ENCODE measurements at places on chromosomes 5 and 9. TPM values are rescaled to one million over a fixed set of nuclear protein-coding genes. Genes with fewer than 3 reads are reported as not detected.

GRCh38 chr5:54909911-54910870, 75.2 kb downstream of the ESM1 start:
- no peak for DNase-seq
- H3K27ac ChIP-seq = no peak overlapping the region
- H3K4me3 ChIP-seq = no peak overlapping the region
- H3K27me3 ChIP-seq = no peaks in the 10 kb centered on the region
- no peaks in the 10 kb centered on the region for H3K4me1 ChIP-seq

- no peak for DNase-seq
- H3K36me3 ChIP-seq = no peaks in the 10 kb centered on the region
- no peaks in the 10 kb centered on the region for H3K27me3 ChIP-seq
- H3K27ac ChIP-seq = no peak overlapping the region
Measured at GRCh38 chr9:35937227-35937626, 20.7 kb downstream of the OR2S2 start.

GRCh38 chr9:129596541-129597331, 24.2 kb downstream of the C9orf50 start:
- H3K4me3 ChIP-seq = no peak overlapping the region
- peaks cover 6% of the 10 kb centered on the region for H3K4me1 ChIP-seq
- DNase-seq = no peak
- H3K27ac ChIP-seq = peak overlapping the region; percentile 56
- no peaks in the 10 kb centered on the region for H3K27me3 ChIP-seq

GRCh38 chr5:39412721-39413394, 11.9 kb downstream of the DAB2 start:
- no peak for DNase-seq
- no peaks in the 10 kb centered on the region for H3K36me3 ChIP-seq
- H3K27ac ChIP-seq = no peak overlapping the region
- H3K4me1 ChIP-seq = no peaks in the 10 kb centered on the region
- no peaks in the 10 kb centered on the region for H3K27me3 ChIP-seq

- H3K27me3 ChIP-seq = no peaks in the 10 kb centered on the region
- no peaks in the 10 kb centered on the region for H3K36me3 ChIP-seq
- no peak overlapping the region for H3K27ac ChIP-seq
- H3K4me3 ChIP-seq = no peak overlapping the region
- H3K4me1 ChIP-seq = no peaks in the 10 kb centered on the region
Measured at GRCh38 chr9:71032779-71033178, 88.6 kb downstream of the TRPM3 start.

DNA sequence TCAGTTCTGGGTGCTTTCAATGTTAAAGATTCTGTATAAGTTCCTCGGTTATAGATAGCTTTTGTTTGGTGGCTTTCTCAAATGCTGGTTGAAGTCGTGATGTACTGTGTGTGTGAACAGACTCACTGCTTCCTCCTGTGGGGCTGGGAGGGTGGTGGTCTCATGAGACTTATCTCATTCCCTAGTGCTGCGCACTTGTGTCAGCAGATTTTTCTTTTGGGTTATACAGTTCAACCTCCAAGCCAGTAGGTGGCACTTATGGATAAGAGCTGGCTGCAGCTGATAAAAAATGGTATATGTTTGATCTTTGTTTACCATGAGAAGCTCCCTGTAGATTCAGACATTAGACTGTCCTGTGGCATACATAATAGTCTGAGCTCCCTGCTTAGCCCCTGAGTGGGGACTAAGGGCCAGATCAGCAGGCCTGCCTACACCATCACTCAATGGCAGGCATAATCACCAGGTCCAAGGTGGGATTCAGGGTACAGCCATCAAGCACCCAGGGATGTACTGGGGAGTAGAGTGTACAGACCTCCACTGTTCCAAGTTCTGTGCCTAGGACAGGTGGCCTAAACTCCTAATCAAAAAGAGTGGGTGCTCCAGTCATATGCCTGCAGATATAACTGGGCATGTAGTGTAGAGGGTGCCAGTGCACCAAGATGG, 174.2 kb downstream of the OXCT1 start:
- no peak for DNase-seq
- H3K27ac ChIP-seq = no peak overlapping the region
- H3K4me1 ChIP-seq = no peaks in the 10 kb centered on the region
- no peak overlapping the region for H3K4me3 ChIP-seq
- H3K36me3 ChIP-seq = no peaks in the 10 kb centered on the region

DNA sequence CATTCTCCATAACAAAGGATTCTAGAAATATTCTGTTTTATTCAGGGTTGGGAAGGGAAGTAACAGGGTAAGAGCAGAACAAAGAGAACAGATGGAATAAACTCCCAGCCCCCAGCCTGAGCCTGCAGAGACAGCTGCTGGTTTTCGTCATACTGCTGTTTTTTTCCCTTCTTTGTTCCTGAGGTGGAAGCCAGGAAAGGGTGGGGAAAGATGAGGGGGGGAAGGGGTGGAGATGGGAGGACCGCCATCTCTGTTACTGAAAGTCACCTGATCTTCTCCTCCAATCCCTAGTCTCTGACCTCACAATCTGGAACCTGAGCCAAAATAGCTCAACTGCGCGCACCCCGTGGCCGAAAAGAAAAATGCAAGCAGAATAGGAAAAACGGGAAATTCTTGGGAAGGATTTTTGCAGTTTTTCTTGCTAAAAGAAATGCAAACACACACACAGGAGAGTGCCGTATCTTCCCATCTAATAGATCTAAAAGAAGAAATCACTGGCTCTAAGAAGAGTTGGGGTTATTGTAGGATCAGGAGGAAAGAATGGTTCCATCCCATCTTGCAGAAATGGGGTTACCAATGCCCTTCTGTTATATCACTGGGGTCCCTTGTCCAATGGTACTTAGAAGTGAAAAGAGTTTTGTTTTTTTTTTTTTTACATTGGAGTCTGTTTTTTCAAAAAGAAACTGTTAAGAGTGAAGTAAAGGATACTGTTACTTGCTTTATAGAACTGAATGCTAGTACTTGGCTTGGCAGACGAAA, 57.9 kb downstream of the DIAPH1 start:
- H3K27ac ChIP-seq = peak overlapping the region; percentile 82
- no peak overlapping the region for H3K4me3 ChIP-seq
- peak; percentile 82 for DNase-seq
- no peaks in the 10 kb centered on the region for H3K27me3 ChIP-seq
- peaks cover 18% of the 10 kb centered on the region for H3K4me1 ChIP-seq

DNA sequence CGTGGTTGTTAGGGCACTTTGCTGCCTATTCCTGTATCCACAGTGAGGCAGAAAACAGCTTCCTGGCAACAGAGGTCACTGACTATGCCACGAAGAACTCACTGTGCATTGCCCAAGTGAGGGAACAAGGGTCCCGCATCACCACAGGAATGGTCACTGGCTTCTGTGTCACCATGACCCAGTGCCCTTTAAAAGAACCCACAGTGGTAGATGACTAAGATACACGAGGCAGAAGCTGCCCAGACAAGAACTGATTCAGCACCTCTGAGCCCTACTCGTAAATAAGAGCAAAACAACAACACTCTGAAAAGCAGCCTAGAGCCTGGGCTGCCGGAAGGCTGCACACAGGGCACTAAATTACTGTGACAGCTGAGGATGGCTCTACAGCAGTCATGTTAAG, 236.6 kb upstream of the RASEF start:
- no peaks in the 10 kb centered on the region for H3K27me3 ChIP-seq
- H3K4me3 ChIP-seq = no peak overlapping the region
- no peaks in the 10 kb centered on the region for H3K36me3 ChIP-seq
- peaks cover 2% of the 10 kb centered on the region for H3K4me1 ChIP-seq
- H3K27ac ChIP-seq = no peak overlapping the region
- DNase-seq = no peak

DNA sequence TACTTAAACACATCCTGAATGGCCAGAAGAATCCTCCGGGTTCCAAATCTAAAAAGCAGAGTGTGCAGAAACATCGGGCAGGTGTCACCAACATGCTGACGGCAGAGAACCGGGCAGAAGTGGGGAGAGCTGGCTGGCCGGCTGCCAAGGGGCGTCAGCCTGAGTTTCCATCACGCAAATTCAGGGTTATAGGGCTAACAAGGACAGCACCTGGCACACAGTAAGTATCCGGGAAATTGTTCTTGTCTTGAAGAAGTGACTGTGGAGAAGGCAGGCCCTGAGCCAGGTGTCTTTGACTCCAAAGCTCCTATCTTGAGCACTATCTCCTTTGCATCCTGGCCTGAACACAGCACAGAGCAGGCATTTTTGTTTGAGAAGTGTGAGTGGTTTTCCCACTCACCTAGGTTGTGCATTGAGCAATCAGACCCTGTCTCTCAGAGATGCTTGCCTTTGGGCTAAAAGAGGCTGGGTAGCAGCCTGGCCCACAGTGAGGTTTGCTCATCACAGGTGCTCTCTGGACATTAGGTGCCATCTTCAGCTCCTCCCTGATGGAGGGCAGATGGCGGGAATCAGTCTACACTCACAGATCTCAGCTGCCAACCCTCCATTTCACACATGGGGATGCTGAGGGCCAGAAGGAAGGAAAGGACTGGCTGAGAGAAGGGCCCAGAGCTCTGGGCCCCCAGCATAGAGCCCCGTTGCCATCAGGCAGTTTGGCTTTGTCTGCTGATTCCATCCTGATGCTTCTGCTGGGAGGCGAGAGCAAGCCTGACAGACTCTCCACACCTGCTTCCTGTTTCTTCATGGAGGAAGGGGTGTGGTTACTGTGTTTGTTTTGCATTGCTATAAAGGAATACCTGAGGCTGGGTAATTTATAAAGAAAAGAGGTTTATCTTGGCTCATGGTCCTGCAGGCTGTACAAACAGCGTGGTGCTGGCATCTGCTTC, 52.8 kb downstream of the WHRN start:
- no peaks in the 10 kb centered on the region for H3K27me3 ChIP-seq
- no peaks in the 10 kb centered on the region for H3K36me3 ChIP-seq
- no peak overlapping the region for H3K27ac ChIP-seq
- no peaks in the 10 kb centered on the region for H3K4me1 ChIP-seq
- DNase-seq = no peak

DNA sequence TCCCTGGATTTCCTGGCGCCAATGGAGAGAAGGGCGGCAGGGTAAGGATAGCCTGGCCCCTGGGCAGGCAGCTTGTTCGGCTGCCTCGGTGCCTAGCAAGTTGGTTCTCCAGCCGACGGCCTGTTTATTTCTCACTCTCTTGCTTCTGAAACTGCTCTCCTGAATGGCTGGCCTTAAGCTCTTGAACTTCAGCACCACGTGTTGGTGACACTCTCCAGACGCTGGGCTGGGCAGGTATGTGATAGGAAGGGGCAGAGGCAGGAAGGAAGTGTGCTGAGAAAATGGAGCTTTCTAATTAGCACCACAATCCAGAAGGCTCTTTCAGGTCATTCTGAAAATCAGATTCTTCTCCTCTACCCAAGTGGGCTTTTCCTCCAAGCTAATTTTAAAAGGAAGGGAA, 91.4 kb upstream of the FCN2 start:
- H3K36me3 ChIP-seq = no peaks in the 10 kb centered on the region
- H3K4me1 ChIP-seq = no peaks in the 10 kb centered on the region
- no peak overlapping the region for H3K27ac ChIP-seq
- no peaks in the 10 kb centered on the region for H3K27me3 ChIP-seq
- no peak overlapping the region for H3K4me3 ChIP-seq
- DNase-seq = no peak

- no peak for DNase-seq
- no peaks in the 10 kb centered on the region for H3K36me3 ChIP-seq
- H3K27ac ChIP-seq = no peak overlapping the region
- no peak overlapping the region for H3K4me3 ChIP-seq
Measured at GRCh38 chr5:54590824-54591223, 73.3 kb downstream of the SNX18 start.

- H3K36me3 ChIP-seq = no peaks in the 10 kb centered on the region
- no peak for DNase-seq
- H3K4me3 ChIP-seq = peak overlapping the region; percentile 71
- H3K27ac ChIP-seq = peak overlapping the region; percentile 59
- H3K27me3 ChIP-seq = no peaks in the 10 kb centered on the region
- peaks cover 31% of the 10 kb centered on the region for H3K4me1 ChIP-seq
Measured at GRCh38 chr5:149580808-149581191, 498 bp upstream of the ARHGEF37 start.

GRCh38 chr5:69043655-69043996, 50.2 kb upstream of the SLC30A5 start:
- peak overlapping the region; percentile 53 for H3K4me3 ChIP-seq
- DNase-seq = no peak
- peak overlapping the region; percentile 84 for H3K27ac ChIP-seq

MARCOL gene
- total RNA-seq = not detected

SLC6A7 gene
- total RNA-seq = not detected

LCP2 gene
- 7.8 TPM for total RNA-seq
